LHCN-M2 (cell line): ENCODE measurements at places on chromosomes 11 and 22. TPM values are rescaled to one million over a fixed set of nuclear protein-coding genes. Genes with fewer than 3 reads are reported as not detected.

DNA sequence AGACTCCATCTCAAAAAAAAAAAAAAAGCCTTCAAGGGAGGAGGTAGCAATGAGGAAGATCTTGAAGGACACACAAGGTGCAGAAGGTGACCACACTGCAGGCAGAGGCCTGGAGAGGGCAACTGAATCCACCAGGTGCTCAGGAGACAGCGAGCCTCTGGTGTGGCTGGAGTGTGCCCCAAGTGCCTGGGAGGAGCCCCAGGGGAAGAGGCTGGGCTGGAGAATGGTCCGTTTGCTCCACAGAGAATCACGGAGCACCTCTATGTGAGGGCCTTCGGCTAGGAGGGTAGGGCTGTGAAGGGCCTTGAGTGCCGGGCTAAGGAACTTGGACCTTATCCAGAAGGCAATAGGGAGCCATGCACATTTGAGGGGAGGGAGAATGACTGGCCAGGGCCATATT lies 50.3 kb downstream of the ARRB1 start:
- no peak for DNase-seq

DNA sequence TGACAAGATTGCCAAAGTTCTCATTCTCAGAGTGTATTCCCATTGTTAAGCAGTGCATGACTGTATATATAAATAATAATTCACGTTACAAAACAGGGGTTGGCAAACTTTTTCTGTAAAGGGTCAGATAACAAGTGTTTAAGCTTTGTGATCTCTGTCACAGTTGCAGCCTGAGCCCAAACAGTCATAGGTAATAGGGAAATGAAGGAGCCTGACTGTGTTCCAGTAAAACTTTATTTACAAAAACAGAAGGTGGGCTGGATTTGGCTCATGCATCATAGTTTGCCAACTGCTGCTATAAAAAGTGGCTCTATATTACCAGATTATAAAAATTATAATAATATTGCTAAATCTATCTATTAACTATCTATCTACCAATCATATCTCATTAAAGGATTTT lies 3.5 kb downstream of the MMP7 start:
- DNase-seq: no peak

DNA sequence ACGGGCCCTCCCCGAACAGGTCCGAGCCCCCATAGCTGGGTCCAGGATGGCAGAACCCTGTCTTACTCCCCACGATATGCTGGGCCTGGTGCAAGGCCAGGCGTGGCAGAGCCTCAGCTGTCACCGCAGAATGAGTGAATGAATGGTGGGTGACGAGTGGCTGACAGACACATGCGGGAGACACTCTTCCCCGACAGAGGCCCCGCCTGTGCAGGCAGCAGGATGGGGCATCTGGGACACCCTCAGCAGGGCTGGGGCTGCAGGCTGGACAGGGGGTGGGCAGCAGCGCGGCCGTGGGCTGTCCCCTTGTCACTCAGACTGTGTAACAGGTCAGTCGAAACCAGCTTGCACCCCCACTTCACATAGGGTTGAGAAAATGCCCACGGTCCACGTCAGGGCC lies 18.0 kb downstream of the WNT7B start:
- no peak for DNase-seq

Gene SLC22A12
- not detected in 2 replicates for total RNA-seq

Gene GNAZ
- 6.1 and 9.6 TPM in 2 replicates for total RNA-seq
